ENCODE measurements at places on chromosomes 7 and 10.

- no peak for DNase-seq
Observed at GRCh38 chr10:52570490-52570889, 202.1 kb downstream of the MBL2 start.

DNA sequence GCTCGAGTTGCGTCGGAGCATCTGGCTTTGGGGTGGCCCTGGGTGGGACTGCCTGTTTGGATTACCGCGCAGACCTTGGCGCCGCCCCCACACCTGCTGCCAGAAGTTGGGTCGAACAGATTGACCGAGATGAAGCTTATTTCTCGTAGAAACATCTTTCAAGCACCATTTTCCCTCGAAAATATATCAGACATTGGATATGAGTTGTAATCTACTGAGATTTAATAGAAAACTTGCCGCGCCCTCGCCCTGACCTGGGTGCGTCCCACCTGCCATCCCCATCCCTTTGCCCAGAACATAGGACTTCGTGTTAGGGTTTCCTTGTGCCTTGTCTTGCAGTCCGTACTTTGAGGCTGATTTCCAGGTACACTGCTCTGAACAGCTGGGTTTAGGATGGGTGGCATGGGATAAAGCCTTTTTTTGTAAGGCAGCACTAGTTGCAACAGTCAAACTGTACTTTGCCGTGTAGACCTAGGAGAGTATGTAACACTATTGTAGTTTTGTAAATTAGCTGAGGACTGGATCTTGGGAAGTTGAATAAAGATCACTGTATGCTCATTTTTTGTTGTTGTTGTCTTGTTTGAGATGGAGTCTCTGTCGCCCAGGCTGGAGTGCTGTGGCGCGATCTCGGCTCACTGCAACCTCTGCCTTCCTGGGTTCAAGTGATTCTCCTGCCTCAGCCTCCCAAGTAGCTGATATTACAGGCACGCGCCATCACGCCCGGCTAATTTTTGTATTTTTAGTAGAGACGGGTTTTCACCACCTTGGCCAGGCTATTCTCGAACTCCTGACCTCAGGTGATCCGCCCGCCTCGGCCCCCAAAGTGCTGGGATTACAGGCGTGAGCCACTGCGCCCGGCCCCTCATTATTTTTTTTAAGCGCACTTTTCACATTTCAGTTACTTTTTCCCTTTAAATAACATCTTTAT, 978 bp downstream of the OGDH start:
- DNase-seq: no peak

GRCh38 chr10:92712016-92712889, 22.5 kb downstream of the HHEX start:
- DNase-seq: no peak

DNA sequence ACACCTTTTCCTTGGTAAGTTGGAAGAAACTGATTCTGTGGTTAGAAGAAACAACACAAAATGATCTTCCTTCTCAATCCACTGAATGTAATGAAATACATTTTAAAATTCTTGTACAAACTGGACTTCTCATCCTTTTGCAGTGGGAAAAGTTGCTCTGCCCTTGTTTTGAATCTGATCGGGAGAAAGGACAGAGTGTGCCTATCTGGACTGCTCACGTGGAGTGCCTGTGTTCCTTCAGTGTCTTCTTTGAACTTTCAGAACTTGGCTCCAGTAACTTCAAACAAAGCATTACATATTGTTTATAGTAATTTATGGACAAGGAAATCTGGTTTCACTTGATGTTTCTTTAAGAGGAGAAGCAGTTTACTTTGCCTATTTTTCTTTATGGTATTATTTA, 17.1 kb downstream of the SLC26A3 start:
- no peak for DNase-seq

DNA sequence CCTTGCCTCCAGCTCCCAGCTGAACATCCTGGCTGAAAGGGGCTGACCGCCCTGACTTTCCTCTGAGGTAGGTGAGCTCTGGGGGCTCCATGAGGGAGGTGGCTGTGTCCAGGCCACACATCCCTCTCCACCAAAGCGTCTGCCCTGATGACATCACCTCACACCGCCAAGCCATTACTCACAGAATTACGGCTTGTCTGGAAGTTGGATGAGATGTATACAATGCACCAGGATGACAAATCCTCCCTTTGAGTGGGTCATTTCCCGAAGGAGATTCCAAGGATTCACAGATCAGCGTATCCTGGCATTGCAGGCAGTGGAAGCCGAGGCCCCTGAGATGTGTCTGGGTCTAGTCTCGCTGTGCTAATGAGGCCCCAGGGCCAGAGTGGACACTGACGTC, 15.1 kb upstream of the RET start:
- peak; percentile 9 for DNase-seq

GRCh38 chr7:39749177-39749576, 125.8 kb downstream of the RALA start:
- DNase-seq: peak; percentile 75

DNA sequence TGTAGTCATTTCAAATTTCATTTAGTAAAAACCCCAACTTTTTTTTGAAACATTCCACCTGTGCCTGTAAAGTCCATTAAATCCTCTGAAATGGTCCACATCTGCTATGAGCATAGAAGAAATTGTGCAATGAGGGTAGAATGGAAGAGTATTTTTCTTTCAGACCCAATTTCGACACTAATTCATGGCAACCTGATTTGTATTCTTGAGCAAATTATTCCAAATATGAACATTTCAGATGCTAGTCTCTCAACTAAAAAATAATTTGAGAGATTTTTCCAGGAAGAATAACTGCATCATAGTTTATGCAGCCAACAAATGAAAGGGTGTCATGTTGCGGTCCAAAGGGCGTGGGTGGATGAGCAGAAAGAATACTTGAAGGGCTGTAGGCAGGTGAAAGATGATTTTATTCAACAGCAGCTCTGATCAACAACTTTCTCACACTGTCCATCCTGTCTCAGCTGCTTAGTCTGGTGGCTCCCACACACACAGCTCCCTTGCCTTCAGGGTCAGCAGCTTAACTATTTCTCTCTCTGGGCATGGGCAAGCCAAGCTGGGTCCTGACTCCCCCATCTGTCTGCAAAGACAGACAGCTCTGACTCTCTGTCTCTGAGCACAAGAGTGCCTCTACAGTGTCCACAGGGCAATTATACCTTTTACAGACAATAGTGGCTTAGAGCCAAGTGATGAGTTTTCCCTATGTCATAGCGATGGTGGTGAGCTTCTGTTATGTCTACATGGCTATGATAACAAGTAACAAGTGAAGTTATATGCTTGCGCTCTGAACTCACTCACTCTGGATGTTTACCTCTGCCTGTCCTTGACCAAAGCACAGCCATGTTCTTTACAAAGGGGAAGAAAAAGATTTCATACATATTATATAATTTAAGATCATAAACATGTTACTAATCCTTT, 11.5 kb downstream of the STEAP2 start:
- DNase-seq: peak; percentile 70

DNA sequence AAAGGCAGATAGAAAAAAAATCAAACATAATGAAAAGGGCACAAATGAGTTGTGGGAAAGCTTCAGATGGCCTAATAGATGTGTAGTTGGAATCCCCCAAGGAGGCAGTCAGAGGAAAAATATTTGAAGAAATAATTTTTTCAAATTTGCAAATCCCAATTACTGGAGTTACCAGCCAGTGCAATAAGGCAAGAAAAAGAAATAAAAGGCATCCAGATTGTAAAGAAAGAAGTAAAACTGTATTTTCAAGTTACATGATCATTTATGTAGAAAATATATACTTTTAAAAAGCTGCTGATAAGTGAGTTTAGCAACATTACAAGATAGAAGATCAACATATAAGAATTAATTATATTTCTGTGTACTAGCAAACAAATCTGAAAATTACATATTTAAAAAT, 329.0 kb downstream of the SDK1 start:
- no peak for DNase-seq

- no peak for DNase-seq
Observed at GRCh38 chr7:19554581-19554980, 154.3 kb downstream of the POLR1F start.

- DNase-seq: peak; percentile 68
Observed at GRCh38 chr10:34655286-34656170, 159.6 kb downstream of the PARD3 start.

DNA sequence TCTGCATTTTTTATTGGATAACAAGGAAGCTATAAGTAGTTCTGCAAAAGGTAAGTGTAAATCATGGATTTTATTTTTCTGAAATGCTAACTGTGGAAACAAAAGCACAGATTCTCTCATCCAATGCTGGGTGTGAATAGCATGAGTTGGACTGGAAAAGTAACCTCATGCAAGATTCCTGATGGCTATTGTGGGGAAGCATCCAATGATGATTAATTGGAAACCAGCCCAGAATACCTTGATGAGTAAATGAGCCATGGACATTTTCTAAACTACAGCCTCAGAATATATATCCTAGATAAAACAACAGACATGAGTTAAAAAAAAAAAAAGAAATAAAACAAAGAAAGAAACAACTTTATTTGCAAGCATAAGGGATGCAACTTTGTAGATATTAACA, 934.6 kb downstream of the CCSER2 start:
- no peak for DNase-seq

DNA sequence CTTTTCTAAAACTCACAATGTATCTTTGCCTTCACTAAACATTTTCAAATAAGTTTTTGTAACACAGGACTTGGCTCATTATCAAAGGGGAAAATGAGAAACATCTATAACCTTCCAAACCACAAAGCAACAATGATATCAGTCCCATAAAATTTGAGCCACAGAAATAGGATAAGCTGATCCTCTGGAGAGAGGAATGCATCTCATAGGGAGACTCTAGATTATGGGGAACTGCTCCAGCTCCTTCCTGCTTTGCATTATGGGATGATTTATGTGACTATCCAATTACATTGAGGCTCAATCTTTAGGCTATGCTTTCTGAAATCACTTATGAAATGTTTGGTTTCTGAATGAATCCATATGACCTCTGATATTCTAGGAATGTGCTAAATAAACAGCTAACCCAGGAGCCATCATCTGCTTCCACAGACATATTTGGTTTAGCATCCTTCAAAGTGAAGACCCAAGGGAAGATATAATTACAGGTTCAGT, 70.4 kb downstream of the CUBN start:
- DNase-seq: peak; percentile 99

- no peak for DNase-seq
Observed at GRCh38 chr10:95758351-95759025, 2.5 kb downstream of the ENTPD1 start.

DNA sequence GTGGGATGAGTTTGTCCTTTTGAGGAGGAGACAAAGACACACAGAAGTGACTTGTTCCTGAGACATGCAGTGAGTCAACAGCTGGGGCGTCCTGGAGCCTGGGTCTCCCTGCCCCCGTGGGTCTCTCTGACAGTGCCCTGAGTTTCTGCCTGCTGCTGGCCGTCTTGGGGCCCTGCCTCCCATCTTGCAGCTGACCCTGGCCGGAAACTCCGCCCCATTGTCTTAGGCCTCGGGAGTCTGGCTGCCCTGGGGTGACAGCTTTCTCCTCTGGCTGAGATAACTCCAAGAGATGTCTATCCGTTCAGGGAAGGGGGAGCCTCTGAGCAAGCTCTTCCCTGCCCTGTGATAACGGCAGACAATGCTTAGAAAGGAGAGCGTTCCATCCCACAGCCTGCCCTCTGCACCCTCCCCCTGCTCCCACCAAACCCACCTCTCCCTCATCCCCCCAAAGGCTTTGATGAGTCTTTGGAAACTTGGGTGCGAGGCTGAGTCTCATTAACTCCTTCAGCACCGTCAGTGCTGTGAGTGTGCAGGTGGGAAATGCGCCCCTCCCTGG, 69.5 kb upstream of the PODXL start:
- peak; percentile 84 for DNase-seq

GRCh38 chr7:117791877-117792780, 81.1 kb downstream of the CTTNBP2 start:
- no peak for DNase-seq

- no peak for DNase-seq
Observed at GRCh38 chr10:94363251-94363565, 469 bp upstream of the NOC3L start.

- no peak for DNase-seq
Observed at GRCh38 chr7:115085421-115085820, 163.5 kb downstream of the MDFIC start.

- no peak for DNase-seq
Observed at GRCh38 chr7:17134786-17135185, 163.7 kb upstream of the AHR start.

- DNase-seq: peak; percentile 48
Observed at GRCh38 chr10:63343476-63343875, 122.3 kb downstream of the JMJD1C start.

DNA sequence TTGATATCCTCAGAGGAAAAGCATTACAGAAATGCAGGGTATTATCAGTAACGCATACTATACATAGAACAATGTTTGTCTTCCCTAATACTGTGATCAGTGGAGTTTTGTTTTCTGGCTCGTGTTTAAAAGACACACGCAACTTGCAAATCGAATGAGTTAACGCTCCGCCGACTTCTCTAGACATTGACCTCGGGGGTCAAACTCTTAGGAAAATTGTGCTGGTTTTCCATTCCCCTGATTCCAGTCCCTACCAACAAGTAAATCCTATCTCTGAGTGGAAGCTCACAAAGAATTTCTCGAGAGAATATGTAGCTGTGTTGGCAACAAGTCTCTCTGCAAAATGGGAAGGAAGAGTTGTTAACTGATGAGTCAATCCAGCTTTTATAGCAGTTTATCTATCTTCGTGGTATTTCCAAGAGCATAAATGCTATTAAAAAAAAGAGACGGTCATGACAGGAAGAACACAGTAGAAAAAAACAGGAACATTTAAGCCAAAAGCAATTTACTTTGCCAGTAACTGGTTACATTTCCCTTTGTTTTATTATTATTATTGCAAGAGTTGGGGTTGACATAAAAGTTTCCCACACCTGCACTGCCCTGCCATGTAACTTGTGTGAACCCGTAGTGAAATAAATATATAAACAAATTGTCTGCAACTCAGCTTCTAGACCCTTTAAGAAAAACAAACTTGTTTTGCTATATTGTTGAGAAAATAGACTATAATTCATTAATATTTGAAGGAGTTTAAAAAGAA, 144.4 kb downstream of the ARID5B start:
- peak; percentile 95 for DNase-seq

- DNase-seq: no peak
Observed at GRCh38 chr10:4617589-4617988, 208.4 kb upstream of the AKR1E2 start.

DNA sequence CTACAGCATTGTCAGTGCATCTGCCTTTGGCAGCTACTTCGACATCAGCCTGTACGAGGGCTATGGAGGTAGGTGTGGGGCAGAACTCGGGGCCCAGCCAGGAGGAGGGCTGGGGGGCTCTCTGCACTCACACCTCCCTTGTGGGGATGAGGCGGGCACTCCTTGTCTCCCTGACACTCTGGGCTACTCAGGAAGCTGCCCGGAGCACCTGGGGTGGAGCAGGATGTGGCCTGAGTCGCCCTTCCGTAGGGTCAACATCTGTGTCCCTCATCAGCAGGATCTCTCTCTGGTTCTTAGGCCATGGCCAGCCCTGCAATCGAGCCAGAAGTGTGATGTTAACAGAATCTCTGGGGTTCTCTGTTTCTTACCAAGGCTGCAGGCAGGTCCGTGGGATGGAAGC, 40.2 kb downstream of the C10orf105 start:
- no peak for DNase-seq

GRCh38 chr10:128896116-128896795, 570.8 kb upstream of the MGMT start:
- DNase-seq: no peak

Measured in fibroblast of skin of right quadriceps (primary cell).